ENCODE measurements at places on chromosomes 3 and 15. TPM values are rescaled to one million over a fixed set of nuclear protein-coding genes. Genes with fewer than 3 reads are reported as not detected.

Gene CPN2
- not detected for total RNA-seq

Gene CTXND1
- not detected for total RNA-seq

Gene KLHL40
- not detected for total RNA-seq

Gene ASB14
- not detected for total RNA-seq

Gene PLSCR5
- not detected for total RNA-seq

Gene SCG5
- 17.7 TPM for total RNA-seq

Gene TGM5
- total RNA-seq = not detected

Gene GNAT1
- total RNA-seq = not detected

Gene DUOXA2
- total RNA-seq = not detected

Gene GOLGA6L7
- total RNA-seq = not detected

Gene HTR3C
- not detected for total RNA-seq

Gene FAM227B
- 3.9 TPM for total RNA-seq

Gene GLDN
- total RNA-seq = 0.32 TPM

Gene ZIC4
- total RNA-seq = not detected

Gene PIERCE2
- 1.3 TPM for total RNA-seq

Gene TF
- total RNA-seq = not detected

Gene EPB42
- not detected for total RNA-seq

Gene CCDC9B
- 40.3 TPM for total RNA-seq

Gene BCL2A1
- total RNA-seq = not detected

Gene PXYLP1
- total RNA-seq = 3.2 TPM

Gene GPR156
- 0.43 TPM for total RNA-seq

Gene OR5H6
- not detected for total RNA-seq

Gene FGD5
- under 0.01 TPM for total RNA-seq

Gene IL17RE
- total RNA-seq = 0.64 TPM

Gene ACTR8
- total RNA-seq = 29.3 TPM

Gene ZNF502
- 4.2 TPM for total RNA-seq

Gene ATP8B4
- 90.2 TPM for total RNA-seq

Gene FANCD2OS
- total RNA-seq = not detected

Gene MBD4
- total RNA-seq = 30.0 TPM

Gene CAV3
- not detected for total RNA-seq

Gene GPR62
- total RNA-seq = under 0.01 TPM

Gene SCN11A
- under 0.01 TPM for total RNA-seq

Gene RHCG
- total RNA-seq = not detected

Gene GOLGA8G
- not detected for total RNA-seq

Gene APOD
- 1.3 TPM for total RNA-seq

Gene AKAP13
- 164 TPM for total RNA-seq

Gene SST
- not detected for total RNA-seq

Gene PRTG
- total RNA-seq = 6.9 TPM

Gene TNFAIP8L3
- 0.64 TPM for total RNA-seq

Gene ALDH1A2
- total RNA-seq = 2.9 TPM

Gene KPNA1
- total RNA-seq = 32.2 TPM

Gene ACOX2
- total RNA-seq = 12.1 TPM

Gene ZPLD1
- 0.43 TPM for total RNA-seq

Gene CLDN11
- total RNA-seq = 411 TPM

Gene SLC9A9
- total RNA-seq = 2.9 TPM

Gene BTLA
- not detected for total RNA-seq

Gene GOLGA8M
- total RNA-seq = 1.3 TPM

Gene ADAMTS9
- total RNA-seq = 1.9 TPM

Gene ELL3
- 4.3 TPM for total RNA-seq

Gene KCNMB3
- total RNA-seq = 1.3 TPM

Gene LARP6
- 46.7 TPM for total RNA-seq

Gene KCTD6
- total RNA-seq = 8.1 TPM

Gene IMPG2
- 0.32 TPM for total RNA-seq
